Activated CD8-positive, alpha-beta memory T cell treated with anti-CD3 and anti-CD28 coated beads for 48 hours (primary cell): ENCODE measurements at places on chromosomes 5 and 9.

DNA sequence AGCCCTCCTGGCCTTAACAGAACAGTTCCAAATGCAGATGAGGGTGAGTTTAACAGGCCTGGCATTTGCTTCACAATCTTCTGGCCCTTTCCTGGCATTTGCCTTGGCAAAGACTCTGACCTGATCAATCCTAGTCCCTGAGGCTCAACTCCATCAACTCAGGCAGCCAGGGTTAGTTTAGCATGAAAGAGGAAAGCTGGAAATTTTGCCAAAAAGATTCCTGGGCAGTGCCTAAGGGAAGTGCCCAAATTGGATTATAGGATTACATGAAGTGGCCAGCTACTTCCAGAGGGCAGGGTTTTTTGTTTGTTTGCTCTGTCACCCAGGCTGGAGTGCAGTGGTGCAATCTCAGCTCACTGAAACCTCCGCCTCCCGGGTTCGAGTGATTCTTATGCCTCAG, 36.8 kb downstream of the PCDHAC2 start:
- no peak for DNase-seq

DNA sequence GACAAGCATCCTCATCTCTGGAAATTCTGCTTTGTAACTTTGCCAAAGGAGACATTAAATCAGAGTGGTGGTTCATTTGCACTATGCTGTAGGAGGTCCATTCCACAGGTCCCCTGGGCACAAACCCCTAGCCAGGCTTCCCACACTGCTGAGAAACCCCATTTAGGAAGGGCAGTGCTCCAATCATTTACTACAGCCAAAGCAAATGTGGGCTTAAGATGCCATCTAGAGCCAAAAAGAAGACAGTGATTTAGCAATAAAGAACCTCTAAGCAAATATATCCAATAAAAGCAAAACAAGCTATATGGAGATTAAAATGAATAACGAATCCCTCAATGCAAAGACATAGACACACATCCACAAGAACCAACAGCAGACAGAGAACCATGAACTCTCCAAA, 129.0 kb upstream of the ALDH1B1 start:
- no peak for DNase-seq

- DNase-seq, result no peak
These were observed 428.8 kb upstream of the CLINT1 start for GRCh38 chr5:158287643-158288271.

DNA sequence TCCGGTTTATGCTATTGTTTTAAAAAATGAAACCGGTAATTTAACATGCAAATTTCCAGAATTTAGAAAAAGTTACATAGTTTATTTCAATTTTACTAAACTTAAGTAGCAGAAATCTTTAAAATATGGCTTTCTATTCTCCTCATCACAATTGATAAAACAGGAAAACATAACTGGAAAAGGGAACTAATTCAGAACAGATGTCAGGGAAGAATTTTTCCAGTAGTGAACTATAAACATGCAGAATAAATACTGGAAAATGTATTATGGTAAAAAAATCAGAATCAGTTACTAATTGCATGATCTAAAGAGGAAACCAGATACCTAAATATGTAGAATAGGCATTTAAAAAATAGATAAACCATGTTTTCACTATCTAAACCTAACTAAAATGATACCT, 7.3 kb upstream of the NR4A3 start:
- no peak for DNase-seq

GRCh38 chr9:68738358-68738757, 33.3 kb downstream of the PIP5K1B start:
- no peak for DNase-seq

GRCh38 chr9:112665347-112665746, 52.6 kb downstream of the INIP start:
- DNase-seq, result no peak

- no peak for DNase-seq
These were observed 162.0 kb upstream of the S1PR3 start for GRCh38 chr9:88829276-88829675.

- DNase-seq, result no peak
These were observed 10.6 kb downstream of the DIPK1B start for GRCh38 chr9:136722969-136723356.

GRCh38 chr5:83488271-83488670, 16.7 kb downstream of the VCAN start:
- DNase-seq, result no peak

DNA sequence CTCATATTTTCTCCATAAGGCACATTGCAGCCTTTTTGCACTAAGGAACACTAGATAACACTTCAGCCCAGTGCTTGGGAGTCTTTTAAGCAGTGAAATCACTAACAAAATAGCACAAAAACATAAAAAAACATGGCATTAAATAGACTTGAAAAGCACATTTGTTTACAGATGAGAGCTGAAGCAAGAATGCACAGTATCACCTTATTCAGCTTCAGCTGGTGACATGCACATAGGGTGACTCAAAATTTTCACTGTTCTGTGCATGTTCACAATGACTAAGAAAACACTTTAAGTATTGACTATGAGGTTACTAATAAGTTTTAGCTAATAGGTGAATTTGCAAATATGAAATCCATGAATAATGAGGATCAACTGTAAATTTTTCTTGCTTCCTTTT, 293.9 kb upstream of the TARS1 start:
- no peak for DNase-seq

- DNase-seq, result no peak
These were observed 378.8 kb upstream of the SEMA6A start for GRCh38 chr5:116953251-116953930.

GRCh38 chr9:88773627-88774244, 217.5 kb upstream of the S1PR3 start:
- no peak for DNase-seq

DNA sequence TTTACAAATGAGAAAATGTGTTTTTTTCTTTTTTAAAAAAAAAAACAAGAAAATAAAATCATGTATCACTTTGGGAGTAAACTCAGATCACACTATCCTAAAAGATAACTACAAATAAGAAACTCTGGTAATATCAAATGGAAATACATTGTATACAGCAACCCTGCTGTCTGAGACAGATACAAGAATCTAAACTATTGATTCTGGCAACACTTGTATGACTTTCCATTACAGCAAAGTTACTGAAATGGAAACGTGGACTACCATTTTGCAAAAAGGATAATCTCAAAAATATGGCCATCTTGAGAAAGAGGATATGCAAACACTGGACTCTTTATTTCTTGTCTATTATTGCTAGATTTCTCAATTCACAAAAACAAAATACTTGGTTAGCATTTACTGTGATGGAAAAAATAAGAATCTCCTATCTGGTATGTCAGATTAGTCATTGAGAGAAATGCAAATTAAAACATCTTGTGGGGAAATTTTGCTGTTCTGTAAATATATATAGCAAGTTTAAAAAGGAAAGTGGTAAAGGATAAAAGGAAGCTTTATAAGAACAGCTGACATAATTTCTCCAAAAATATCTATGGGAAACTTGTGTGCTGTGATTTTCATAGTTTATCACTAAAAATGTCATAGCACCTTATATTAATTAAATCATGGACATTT, 112.9 kb upstream of the FER start:
- DNase-seq, result no peak

GRCh38 chr5:140488914-140489313, 58.5 kb upstream of the EIF4EBP3 start:
- no peak for DNase-seq
